ENCODE measurements at places on chromosomes 13 and 19.

GRCh38 chr19:42057846-42058245 is 12.2 kb downstream of the GRIK5 start:
- no peak for DNase-seq

GRCh38 chr13:21823949-21824348 is 153.1 kb downstream of the FGF9 start:
- no peak for DNase-seq

- no peak for DNase-seq
These were observed 52.1 kb downstream of the DACH1 start for GRCh38 chr13:71814806-71815360.

GRCh38 chr13:114111577-114111976 is 20.8 kb downstream of the RASA3 start:
- DNase-seq, result no peak

GRCh38 chr13:66076417-66076816 is 1153.7 kb downstream of the PCDH9 start:
- DNase-seq, result no peak

GRCh38 chr13:20401931-20402856 is 123.5 kb downstream of the CRYL1 start:
- DNase-seq, result no peak

- DNase-seq, result no peak
These were observed 782 bp downstream of the EPN1 start for GRCh38 chr19:55675661-55676354.

- no peak for DNase-seq
These were observed at the start of gene PALM for GRCh38 chr19:708154-709143. PALM (plus strand) TSS chr19:708935; CDS start chr19:709147, 212 bp downstream.

DNA sequence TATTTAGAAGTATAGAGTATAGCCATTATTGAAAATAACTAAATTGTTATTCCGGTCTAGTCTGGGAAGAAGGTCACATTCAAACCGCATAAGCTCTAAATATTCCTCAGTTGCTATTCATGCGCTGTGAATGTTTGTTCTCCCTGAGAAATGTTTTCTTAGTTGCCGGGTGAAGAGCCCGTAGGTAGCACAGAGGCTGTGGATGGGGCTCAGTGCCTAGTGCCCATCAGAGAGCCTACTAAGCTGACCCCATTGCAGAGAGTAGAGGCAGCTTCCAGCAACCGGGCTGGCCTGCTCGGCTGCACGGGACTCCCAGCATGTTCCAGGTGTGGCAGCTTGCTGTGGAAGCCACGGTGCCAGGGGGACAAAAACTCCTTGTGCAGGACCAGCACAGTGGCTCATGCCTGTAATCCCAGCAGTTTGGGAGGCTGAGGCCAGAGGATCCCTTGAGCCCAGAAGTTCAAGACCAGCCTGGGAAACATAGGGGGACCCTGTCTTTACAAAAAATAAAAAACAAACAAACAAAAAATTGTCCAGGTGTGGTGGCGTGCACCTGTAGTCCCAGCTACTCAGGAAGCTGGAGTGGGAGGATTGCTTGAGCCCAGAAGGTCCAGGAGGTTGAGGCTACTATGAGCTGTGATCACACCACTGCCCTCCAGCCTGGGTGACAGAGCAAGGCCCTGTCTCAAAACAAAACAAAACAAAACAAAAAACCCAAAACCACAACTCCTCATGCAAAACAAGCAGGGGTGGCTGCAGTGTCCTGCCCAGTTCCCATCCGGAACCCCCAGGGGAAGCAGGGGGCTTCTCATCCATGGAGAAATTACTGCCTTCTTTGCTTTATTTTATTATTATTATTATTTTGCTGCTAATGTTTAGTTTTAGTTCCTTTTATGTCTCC is 82.5 kb downstream of the KCTD15 start:
- no peak for DNase-seq

DNA sequence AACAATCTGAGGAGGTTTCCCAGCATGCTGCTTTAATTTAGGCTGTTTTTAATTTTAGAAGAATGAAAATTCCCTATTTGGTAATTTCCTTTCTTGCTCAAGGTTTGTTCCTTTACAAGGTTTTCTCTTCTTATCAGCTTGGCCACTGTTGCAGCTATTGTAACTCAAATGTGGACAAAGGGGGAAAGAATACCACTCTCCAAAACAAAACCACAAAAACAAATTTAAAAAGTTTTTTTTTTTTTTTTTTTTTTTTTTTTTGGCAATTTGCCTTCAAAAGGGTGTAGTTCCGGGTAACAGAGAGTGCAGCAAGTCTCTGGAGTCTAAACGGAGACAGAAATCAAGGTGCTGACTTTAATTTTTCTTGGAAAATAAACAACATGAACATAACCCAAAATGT is 306.4 kb upstream of the ARGLU1 start:
- DNase-seq, result no peak

DNA sequence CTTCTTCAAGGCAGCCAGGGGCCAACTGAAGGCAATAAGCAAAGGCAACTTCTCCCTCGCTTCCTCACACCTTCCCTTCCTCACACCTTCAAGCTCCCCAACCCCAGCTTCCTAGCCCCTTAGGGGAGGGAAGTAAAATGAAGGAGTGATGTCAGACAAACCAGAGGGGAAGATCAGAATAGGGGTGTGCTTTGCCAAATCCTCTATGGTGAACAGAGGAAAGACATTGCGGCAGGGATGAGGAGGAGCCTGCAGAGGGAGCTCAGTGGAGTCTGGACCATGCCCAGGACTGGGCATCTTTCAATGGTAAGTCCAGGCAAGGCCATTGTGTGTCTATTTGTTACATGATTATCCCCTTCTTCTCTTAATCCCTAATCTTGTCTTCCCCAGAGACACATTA is 164.0 kb downstream of the TSHZ3 start:
- DNase-seq, result no peak

DNA sequence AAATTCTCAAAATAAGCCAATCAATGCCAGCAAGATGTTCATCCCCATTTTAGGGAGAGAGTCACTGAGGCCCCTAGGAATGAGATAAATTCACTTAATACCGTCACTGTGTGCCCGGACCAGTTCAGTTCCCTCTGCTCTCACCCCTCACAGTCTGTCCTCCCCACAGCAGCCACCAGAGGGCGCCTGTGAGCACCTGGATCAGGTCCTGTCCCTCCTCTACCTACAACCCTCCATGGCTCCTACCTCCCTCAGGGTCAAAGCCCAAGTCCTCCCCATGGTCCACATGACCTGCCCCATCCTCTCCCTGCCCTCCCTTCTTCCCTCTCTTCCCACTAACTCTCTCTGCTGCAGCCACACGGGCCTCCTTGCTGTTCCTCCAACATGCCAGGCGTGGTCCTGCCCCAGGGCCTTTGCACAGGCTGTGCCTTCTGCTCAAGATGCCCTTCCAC is 42.0 kb upstream of the NFIC start:
- DNase-seq, result peak; percentile 62
